ENCODE measurements at places on chromosomes 4 and X. TPM values are rescaled to one million over a fixed set of nuclear protein-coding genes. Genes with fewer than 3 reads are reported as not detected.

HTN1 gene
- not detected for polyA plus RNA-seq

HDX gene
- polyA plus RNA-seq, result 0.38 TPM

GRCh38 chrX:129996120-129996519 is 13.7 kb downstream of the BCORL1 start:
- no peak for DNase-seq

ATP6AP1 gene
- 34.2 TPM for polyA plus RNA-seq

DNA sequence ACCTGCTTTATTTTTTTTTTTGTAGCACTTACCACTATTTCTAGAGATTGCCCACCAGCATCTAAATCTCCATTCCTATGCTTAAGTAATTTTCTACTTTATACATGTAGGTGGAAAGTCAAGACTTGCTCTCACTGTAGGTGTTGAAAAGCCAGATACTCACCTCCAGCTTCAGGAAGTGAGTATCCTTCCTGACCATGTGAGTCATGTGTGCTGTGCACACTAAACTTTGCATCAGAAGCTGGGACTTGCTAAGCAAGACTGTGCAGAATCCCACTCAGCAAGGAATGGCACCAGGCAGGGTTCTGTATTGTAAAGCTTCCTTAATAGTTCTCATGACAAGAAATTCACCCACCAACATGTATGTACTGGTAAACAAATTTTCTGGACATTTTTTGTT is 151.8 kb downstream of the POU4F2 start:
- DNase-seq, result no peak

GRCh38 chr4:88341227-88342192 is 37.1 kb upstream of the HERC6 start:
- DNase-seq, result no peak

MAOA gene
- polyA plus RNA-seq, result 7.2 TPM

GRCh38 chr4:94676970-94677369 is 80.8 kb upstream of the BMPR1B start:
- no peak for DNase-seq

GRCh38 chr4:23166919-23167318 is 474.2 kb downstream of the GBA3 start:
- DNase-seq, result no peak

DNA sequence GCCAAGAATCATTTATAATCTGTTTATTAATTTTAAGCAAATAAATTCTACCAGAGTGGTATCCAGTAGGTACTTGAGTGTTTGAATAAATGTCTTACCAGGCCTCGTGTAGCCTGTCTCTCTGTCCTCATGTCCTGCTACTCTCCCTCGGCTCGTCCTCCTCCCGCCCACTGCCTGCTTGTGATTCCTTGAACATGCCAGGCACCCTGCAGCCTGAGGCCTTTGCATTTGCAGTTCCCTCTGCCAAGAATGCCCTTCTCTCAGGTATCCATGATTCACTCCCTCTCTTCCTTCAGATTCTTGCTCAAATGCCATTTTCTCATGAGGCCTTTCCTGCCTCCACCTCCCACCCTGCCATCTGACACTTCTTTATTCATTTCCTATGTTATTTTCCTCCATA is 209.7 kb upstream of the PRPS2 start:
- no peak for DNase-seq
